ENCODE measurements at places on chromosomes 6 and 20.

DNA sequence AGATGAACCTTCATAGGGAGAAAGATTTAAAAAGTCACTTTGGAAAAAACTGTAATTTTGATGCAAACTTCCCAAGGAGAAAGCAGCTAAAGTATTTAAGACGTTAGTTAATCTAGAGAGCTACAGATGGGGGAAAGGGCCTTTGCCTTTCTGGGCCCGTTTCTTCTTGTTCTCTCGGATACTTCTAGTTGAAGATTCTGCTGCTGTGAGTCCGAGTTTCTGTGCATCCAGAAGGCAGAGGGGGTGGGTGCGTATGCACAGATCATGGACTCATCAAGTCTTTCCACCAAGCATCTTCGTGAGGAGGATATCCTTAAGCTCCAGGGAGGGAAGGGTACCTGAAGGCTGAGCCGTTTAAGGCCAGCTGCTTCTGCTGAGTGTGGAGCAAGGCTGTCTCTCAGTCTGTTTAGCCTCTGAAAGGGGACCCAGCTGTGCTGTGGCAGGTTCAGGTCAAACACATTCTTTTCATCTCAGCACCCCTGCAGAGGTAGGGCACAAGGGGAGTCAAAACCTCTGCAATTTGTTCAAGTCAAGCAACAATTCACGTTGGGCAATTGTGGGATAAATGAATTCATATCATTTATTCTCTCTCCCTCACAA is 4.3 kb downstream of the LAMP5 start:
- no peak for DNase-seq

GRCh38 chr6:134758621-134759020 is 191.3 kb downstream of the ALDH8A1 start:
- no peak for DNase-seq

DNA sequence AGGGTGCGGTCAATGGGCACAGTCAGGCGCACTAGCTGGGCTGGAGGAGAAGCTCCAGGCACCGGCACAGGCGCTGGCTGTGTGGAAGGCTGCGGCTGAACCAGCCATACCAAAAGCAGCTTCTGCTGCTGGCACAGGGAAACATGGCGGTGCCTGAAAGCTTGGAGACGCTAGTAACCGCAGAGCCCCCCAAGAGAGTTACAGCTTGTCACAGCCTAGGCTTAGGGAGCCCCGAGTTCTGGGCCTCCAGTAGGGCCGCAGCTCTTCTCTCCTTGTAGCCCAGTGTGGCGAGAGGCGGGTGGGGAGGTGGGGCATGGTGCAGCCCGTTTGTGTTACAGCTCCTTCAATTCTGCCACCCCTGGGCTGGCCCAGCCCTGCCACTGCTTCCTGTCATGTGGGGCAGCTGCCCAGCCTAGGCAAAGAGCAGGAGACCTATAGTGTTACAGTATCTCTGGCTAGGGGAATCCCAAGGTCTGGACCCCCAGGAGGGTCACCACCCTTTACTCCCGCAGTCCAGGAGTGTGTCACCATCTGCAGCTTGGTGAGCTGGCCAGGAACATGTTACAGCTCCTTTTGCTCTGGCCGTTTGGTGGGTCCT is 58.6 kb upstream of the MANEA start:
- DNase-seq = no peak

DNA sequence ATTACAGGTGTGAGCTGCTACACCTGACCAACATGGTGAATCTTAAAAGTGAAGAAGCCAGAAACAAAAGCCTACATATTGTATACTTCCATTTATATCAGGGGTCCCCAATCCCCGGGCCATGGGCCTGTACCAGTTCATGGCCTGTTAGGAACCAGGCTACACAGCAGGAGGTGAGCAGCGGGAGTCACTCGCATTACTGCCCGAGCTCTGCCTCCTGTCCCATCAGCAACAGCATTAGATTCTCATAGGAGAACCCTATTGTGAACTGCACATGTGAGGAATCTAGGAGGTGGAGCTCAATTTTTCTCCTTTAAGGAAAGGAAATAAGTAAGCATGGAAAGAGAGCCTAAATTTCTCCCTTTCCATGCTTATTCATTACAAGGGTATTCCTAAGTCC is 21.7 kb downstream of the CSNK2A1 start:
- DNase-seq = no peak

- DNase-seq = no peak
Measured at GRCh38 chr6:110514818-110515217, 38.4 kb upstream of the SLC22A16 start.

DNA sequence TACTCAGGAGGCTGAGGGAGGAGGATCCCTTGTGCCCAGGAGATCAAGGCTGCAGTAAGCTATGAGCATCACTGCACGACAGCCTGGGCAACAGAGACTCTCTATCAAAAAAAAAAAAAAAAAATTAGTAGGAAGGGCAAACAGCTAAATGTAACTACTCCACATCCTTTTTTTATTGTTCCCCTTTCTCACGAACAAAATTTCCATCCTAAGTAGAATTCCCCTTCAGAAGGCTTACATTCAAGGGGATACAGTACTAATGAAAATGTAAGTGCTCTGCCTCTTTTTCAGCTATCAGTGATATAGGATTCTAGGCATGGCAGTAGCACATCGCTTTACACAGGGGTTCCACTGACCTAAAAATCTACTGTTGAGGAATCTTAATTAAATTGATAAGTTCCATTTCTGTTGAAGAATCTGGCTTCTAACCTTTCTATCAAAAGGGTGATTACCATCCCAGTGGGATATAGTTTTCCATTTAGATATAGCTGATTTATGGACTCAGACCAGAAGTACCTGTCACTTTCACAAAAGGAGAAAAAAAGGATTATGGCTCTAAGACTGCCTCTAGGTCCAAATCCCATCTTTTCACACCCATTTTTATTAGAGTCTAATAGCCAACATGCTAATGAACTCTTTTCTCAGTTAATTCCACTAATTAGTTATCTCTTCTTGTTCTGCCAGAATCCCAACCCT is 2.6 kb downstream of the B4GALT5 start:
- no peak for DNase-seq

DNA sequence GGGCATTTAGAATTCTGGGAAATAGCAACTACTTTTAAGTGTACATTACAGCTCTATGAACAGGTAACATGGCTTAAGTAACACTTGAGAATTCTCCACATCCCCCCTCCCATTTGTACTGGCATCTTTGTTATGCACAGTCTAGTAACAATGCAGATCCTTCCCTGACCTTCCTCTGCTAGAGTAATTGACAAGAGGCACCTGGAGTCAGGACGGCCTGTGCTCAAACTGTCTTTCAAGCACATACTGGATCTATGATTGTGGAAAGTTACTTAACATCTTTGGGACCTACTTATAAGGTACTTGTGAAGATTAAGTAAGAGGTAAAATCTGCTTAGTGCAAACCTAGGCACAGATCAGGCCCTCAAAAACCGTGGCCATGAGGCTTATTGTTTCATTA is 21.9 kb upstream of the GSTA3 start:
- no peak for DNase-seq

DNA sequence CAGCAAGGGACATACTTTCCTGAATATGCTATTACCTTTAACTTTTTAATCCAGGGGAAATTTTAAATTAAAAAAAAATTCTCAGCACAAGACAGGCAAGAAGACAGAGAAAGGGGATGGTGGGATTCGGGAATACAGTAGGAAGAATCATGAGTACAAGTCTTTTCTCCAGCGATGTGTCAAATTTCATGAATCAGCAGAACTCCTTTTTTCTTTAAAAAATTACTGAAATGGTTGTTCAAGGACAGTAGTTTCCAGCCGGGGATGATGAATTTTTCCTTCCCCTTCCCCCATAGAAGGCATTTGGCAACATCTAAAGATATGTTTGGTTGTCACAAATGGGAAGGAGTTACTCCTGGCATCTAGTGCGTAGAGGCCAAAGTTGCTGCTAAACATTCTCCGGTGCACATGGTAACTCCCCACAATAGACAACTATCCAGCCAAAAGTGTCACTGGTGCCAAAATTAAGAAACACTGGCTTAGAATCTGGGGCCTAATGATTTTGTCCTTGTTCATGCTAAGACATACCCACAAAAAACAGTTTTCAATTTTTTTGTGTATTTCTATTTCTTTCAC is 450.2 kb downstream of the CBLN4 start:
- DNase-seq = no peak

DNA sequence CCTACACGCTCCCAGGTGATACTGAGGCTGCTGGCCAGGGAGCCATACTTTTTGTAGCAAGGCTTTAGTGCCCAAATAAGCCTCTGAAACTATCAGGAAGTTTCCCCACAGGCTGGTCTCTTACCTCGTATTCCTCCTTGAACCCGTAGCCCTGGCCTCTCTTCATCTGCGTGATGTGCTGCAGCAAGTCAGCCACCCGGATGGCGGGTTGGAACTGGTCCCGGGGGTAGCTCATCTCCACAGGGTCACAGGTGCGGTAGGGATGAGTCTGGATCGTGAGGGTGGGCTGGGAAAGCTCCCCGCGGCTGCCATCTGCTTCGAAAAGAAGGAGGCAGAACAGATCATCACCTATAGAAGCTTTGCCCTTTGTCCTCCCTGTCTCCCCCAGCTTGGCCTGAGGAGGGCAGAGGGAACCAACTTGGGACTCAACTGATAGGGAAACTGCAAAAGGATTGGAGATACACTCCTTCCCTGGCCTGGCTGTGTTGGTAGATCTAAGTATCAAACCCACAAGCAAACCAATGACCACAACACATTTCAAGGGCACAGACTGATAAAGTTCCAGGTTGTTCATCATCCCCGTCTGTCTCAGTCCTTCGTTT is 543.2 kb upstream of the CHD6 start:
- DNase-seq = no peak

- no peak for DNase-seq
Measured at GRCh38 chr20:63321148-63321831, 28.3 kb downstream of the COL20A1 start.

- DNase-seq = no peak
Measured at GRCh38 chr6:48859562-48860123, 603.4 kb downstream of the MMUT start.

DNA sequence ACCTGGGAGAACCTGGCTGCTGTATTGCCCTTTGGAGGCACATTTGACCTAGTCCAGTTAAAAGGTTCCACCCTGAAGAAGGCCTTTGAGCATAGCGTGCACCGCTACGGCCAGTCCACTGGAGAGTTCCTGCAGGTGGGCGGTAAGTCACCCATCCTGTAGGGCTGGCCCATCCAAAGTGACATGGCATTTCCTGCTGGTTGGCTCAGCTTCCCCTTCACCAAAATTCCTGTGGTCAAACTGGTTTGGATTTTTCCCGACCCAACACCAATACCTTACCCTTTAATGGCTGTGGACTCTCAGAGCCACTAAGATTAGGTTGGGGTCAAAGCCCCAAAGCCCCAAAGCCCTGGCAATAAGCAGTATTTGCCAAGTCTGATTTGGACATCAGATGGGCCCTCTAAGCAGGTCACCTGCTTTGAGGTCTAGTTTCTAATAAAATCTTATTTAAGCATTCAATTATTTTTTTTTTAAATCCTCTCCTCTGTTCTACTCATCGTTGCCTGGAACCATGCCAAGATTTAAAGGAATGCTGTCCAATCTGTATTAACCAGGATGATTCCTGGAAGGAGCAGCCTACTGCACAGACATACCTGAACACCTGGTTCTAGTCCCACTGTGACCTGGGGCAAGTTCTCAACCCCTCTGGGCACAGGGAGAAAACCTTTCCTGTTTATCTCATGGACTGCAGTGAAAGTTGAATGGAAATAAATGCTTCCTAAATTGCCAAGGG is 40.8 kb downstream of the NT5E start:
- no peak for DNase-seq

DNA sequence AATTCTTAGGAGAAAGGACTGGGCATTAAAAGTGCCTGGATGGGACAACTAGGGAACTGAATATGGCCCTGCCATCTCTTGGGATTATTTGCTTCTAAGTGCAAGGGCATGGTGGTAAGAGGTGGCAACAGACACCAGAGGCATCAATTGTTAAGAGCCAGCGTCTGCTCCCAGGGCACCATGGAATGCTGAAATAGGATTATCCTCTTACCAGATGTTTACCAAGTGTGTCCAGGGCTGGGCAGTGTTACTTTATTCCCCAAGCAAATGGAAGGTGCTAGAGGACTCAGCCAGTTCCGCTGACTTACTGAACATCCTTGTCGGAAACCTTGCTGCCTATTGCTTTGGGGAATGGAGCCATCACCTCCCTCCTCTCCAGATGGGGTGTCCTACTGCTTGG is 273.6 kb upstream of the SUPT3H start:
- no peak for DNase-seq

DNA sequence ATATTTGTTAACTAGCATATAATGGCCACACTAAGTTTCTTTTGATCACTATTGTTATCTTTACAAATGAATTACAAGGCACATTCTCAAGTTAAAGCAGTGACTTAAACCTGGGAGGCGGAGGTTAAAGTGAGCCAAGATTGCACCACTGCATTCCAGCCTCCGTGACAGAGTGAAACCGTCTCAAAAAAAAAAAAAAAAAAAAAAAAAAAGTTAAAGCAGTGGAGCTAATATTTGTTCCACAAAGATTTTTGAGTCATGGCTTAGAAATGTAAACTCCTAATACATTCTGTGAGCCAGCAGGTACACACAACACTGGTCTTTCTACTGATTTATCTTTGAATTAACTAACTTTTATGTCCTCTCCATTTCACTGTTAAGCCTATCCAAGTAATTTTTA is 221.7 kb upstream of the HTR1E start:
- no peak for DNase-seq

DNA sequence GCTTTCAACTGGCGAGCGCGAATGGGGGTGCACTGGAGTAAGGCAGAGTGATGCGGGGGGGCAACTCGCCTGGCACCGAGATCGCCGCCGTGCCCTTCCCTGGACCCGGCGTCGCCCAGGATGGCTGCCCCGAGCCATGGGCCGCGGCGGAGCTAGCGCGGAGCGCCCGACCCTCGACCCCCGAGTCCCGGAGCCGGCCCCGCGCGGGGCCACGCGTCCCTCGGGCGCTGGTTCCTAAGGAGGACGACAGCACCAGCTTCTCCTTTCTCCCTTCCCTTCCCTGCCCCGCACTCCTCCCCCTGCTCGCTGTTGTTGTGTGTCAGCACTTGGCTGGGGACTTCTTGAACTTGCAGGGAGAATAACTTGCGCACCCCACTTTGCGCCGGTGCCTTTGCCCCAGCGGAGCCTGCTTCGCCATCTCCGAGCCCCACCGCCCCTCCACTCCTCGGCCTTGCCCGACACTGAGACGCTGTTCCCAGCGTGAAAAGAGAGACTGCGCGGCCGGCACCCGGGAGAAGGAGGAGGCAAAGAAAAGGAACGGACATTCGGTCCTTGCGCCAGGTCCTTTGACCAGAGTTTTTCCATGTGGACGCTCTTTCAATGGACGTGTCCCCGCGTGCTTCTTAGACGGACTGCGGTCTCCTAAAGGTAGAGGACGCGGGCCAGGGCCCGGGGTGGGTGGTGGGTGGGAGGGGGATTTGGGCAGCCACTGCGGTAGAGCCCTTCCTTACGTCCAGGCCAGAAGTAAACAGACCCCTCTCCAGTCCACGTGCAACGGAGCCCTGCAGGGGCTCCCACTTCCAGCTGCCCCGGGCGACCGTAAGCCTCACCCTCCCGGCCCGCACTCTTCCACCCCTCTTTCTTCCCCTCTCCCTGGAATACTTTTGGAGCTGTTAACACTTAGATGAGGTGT is 998 bp downstream of the BMP2 start:
- DNase-seq = no peak
